Tibial nerve (tissue), 4 donors: ENCODE measurements at places on chromosomes 13 and 19.
A peak's percentile ranks its signal among the peaks of the same experiment; 100 is the strongest.

GRCh38 chr13:92823059-92823458, 403.5 kb upstream of the GPC6 start:
- DNase-seq: no peak

DNA sequence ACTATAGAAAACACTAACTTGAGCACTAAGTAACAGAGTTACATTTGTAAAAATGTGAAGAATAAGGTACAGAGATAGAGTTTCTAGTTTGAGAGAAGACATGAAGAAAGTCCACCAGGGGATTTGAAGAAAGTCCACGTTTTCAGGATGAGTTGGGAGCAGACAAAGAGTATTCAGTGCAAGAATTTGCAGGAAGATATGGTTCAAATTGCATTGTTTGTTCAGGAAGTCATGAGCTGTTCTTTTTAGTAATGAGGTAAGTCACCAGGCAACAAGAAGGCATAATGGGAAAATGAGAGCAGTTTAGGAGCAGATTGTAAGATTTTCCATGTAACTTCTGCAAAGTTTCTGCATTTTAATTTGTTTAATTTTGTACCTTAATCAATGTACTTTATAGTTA, 618.0 kb downstream of the DACH1 start:
- DNase-seq: no peak

DNA sequence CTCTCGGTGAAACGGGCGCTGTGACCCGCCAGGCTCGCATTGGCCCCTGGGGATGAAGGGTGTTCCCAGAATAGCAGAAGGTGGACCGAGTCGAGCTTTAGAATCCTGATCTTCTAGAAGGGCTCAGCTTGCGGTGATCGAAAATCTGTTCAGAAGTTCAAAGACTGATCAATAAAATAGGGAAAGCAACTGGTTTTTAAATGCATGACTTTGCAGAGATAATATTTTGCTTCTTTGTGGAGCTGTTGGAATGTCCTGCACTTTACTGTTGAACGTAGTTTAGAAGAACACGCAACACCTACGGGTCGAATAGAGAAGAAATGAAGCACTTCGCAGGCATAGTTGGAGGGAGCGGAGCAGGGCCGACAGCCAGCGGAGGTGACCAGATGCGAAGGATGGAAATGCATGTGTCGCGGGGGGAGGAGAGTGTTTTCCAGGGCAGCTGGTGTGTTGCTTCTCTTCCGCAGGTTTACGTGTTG, 766 bp downstream of the CEBPG start:
- DNase-seq: no peak

- DNase-seq: peak; percentile 32
Measured at GRCh38 chr13:99916366-99917103, 55.0 kb downstream of the ZIC5 start.

DNA sequence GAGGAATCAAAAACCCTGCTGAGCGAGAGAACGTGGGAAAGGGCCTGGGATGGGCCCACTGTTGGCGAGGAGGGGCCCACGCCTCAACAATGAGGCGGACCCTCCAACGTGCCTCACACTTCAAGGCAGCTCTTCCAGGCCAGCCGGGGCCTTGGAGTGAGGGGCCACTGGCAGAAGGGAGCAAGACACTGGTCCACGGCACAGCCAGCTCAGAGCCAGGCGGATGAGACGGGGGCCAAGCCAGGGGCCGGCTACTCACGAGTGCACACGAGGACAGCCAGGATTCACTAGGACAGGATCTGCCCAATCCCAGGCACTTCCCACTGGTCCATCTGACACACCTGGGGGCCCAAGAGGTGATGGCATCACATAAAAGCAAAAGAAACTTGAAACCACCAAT, 20.5 kb downstream of the ELL start:
- DNase-seq: no peak

- DNase-seq: peak; percentile 46
Measured at GRCh38 chr13:114063545-114064449, 68.6 kb downstream of the RASA3 start.

GRCh38 chr13:77477299-77477848, 58.1 kb upstream of the SCEL start:
- no peak for DNase-seq

DNA sequence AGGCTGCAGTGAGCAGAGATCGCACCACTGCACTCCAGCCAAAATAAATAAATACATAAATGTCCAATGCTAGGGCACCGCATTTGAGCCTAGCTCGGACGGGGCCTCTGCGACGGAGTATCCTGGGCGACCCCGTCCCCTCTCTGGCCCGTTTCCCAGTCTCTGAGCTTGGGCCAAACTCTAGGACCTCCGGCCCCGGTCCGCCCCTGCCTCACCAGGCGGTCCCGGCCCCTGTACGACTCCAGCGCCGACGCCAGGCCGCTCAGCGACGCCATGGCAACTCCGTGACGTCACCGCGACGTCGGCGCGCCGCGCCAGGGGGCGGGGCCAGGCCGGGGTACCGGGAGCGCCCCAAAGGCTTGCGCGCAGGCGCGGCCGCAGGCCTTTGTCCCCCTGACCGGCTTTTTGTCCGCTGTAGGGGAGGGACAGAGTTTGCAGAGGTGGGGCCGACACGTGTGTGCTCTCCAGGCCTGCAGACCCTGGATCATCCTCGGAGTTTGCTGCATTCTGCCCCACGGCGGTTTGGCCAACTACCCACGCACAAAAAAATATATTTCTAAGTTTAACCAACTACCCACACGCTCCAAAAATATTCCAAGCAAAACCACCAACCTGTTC, at the start of gene PEX11G:
Gene PEX11G (minus strand): TSS at position 300 of the 618 bp plus-strand sequence. CDS start 25 bp downstream, at position 275.
- DNase-seq: peak; percentile 86
